ENCODE measurements at places on chromosomes 11 and 22.

GRCh38 chr22:50284479-50284878, 14.3 kb upstream of the MAPK11 start:
- no peak for DNase-seq

- DNase-seq: no peak
Measured at GRCh38 chr11:97909614-97910399, 1110.9 kb upstream of the CNTN5 start.

DNA sequence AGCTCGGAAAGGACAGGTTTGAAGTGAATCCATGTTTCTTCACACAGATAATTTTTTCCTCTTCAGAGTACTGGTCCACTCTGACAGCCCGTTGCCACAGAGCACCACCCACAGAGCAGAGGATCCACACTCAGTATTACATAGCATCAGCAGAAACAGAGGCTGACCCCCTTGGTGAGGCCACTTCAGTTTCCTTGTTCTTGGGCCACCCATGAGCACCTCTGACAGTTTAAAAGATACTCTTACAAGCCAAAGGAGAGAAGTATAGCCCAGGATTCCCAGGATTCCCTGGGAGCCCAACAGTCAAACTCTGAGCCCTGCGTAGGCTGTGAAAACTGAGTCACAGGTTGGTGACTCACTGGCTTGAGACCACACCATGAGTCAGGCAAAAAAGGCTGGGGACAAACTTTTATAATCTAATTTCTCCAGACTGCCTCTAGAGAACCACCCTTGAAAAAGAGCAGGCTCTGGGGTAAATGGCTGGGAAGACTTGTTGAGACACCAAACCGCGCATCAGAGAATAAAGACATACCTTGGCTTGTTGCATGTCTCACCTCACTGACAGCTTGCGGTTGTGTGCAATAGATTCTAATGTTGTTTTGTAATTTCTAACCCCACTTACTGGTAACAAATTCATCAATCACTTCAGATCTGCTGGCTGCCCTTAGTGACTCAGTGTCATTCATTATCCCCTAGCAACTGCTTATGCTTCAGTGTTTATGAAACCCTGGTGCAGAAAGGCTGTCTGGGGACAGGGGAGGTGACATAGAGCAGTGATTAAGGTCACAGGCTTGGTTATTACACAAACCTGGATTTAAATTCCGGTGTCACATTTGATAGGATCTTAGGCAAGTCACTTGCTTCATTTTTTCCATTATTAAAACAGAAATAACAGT, 56.9 kb upstream of the PRSS23 start:
- DNase-seq: no peak

- no peak for DNase-seq
Measured at GRCh38 chr11:107848345-107848744, 10.2 kb downstream of the SLC35F2 start.

DNA sequence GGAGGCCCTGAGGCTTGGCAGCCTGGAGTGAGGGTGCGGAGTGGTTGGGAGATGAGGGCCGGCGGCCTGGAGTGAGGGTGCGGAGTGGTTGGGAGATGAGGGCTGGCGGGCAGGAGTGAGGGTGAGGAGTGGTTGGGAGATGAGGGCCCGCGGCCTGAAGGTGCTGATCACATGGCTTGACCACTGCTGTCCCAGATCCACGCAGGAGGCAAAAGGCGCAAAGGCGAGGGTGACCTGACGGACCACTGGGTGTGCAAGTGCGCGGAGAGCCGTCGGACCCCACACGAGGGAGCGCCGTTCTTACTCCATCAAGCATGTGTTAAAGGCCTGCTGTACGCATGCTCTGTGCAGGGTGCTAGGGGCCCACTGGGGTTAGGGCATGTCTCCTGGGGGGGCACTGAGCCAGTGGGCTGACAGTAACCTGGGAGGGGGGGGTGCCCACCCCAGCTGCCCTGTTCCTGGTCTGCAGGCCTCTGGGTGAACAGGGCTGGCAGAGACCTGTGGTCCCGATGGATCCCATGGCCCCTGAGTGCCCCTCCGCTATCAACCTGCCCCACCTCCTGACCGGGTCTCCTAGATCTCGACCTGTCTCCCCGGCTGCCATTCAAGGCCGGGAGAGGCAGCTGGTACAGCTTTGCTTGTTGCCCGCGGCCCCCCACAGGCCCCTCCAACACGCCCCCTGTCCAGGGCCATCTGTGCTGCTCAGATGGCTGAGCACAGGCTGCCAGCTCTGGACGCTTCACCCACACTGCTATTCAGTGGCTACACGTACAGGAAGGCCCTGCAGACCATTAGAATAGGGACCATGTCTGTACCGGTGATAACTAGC, 21.1 kb downstream of the MRGPRD start:
- no peak for DNase-seq

- DNase-seq: no peak
Measured at GRCh38 chr11:78791254-78791653, 216.6 kb upstream of the NARS2 start.

- DNase-seq: no peak
Measured at GRCh38 chr22:35477911-35478582, 62.6 kb upstream of the RASD2 start.

DNA sequence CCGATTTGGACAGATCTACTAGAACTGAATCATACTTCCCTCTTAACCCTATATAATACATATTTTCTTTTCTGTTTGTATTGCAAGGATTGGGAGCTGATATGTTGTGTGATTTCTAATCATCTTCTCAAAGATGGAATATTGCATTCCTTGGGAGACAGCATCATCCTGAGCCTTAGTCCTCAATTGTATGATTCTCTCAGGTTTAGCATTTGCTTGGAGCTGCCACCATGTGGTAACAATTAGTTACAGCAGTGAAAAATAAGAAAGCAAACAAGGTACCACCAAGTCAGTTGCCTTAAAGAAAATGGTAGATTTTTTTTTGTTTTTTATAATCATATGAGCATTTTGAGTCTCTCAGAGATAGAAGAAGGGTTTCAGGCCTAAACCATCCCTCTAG, 11.9 kb downstream of the SNX19 start:
- DNase-seq: no peak

GRCh38 chr11:64339754-64340408, at the start of gene CCDC88B:
Gene CCDC88B (plus strand): TSS chr11:64340204. CDS start chr11:64340267, 63 bp downstream.
- DNase-seq: no peak

DNA sequence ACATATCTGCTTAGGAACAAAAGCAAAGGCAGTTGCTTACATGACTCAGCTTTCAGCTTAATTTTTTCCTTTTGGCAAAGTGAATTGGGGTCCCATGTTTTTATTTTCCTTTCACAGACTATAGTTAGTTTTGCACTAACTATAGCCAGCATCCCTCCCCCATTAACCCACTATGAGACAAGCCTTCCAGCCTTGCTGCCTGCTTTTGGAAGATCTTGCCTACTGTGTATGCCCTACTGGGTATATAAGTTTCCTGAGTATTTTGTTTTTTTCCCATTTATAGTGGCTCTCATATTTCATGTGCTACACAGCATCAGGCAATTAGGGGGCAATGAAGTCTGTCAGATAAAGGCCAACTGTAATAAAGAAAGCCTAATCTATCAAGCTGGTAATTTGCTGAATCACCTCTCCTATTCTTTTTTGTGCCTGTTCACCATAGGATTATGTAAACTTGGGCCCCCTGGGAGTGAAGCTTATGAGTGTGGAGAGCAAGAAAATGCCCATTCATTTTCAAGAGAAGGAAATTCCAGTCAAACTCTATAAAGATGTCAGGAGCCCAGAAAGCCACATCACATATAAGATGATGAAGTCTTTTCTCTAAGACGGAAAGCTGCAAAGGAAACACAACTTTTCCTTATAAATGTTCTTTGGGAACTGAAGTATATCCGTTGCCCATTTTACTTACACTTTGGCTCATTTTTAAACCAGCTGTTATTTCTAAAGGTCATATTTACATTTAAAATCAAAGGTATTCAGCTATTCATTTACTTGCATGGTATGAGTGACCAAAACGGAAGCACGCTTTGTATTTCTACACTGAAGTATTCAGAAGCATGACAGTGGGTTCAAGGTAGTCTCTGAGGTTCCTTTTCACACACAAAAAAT, 64.0 kb downstream of the CCDC83 start:
- no peak for DNase-seq

DNA sequence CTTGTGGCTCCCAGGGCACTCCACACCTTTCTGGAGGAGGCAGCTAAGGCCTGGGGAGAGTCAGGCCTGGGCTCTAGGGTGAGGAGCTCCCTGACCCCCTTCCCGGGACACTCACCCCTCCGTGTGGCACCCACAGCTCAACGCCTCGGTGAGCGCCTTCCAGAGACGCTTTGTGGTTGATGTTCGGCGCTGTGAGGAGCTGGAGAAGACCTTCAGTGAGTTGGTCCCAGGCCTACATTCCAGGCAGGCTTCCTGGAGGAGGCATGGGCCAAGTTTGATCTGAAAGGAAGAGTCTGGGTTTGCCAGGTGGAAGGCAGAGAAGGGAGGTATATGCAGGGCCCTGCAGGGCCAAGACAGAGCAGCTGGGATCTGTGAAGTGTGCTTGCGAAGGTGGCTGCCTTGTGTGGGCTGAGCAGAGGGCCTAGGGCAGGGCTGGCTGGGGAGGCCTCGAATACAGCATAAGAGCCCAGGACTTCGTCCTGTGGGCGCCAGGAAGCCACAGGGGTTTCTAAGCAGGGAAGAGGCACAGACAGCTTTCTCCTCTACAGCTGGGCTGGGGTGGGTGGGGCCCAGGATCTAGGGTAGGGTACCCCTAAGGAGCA, 2.9 kb downstream of the TCIRG1 start:
- no peak for DNase-seq

- peak; percentile 55 for DNase-seq
Measured at GRCh38 chr11:66388780-66389386, 17.3 kb upstream of the SLC29A2 start.

- DNase-seq: no peak
Measured at GRCh38 chr11:115349335-115350017, 154.7 kb downstream of the CADM1 start.

GRCh38 chr11:86103808-86104207, 34.9 kb upstream of the PICALM start:
- DNase-seq: peak; percentile 91

DNA sequence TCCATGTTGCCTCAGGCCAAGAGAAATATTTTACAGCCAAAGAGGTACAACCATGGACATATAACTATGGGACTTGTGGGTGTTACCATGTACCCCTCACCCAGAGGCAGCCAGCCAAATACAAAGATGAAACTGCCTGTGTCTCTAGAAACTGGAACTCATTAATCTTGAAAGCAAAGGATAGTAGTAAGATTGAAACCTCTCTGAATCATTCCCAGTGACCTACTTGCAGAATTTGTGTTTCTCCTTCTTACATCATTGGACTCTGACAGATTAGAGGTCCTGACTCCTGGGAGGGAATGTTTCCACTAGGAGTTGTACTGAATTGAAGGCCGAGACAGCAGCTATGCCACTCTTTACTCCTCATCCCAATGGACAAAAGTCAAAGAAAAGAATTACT, 257.4 kb upstream of the UBASH3B start:
- DNase-seq: no peak

DNA sequence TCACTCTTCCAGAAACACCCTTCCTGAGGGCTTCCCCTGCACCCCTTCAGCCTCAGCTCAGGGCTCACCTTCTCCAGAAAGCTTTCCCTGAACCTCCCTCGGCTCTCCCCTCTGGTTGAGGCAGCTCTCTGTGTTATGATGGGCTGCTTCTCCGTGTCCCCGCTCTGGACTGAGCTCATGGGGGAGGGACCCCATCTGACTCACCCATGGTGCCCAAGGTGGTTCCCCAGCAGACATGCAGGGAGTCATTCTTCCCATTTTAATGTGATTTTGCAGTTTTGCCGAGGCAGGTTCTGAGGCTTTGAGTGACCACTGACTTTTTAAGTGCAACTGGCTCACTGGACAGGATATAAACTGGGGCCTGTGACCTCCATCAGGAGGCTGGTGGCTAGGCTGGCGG, 495.1 kb downstream of the TBC1D22A start:
- DNase-seq: no peak

DNA sequence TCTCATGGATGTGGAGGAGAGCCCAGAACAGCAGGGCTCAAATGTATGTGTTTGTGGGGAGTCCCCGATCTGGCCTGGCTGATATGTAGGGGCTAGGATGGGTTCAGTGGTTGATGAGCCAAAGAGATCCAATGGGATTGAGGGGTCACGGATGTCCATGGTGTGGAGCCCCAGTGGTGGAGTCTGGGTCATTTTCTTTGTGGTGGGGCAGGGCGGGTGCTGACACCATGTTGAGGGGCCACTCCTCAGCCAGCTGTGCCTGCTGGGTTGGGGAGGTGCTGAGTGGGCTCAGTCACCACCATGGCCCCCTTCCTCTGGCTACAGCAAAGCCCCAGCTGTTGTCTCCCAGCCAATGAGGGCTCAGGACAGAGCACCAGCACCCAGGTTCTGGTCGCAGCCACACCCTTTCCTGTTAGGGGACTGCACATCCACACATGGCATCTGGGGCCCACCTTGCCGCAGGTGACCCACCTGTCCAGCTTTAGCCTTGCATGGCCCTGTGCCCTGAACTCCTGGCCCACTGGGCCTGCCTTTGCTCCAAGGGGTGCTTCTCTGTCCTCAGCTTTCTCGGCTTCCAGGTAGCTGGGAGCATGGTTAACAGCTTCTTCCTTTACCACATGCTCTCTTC, 3.2 kb upstream of the GNAZ start:
- DNase-seq: no peak

DNA sequence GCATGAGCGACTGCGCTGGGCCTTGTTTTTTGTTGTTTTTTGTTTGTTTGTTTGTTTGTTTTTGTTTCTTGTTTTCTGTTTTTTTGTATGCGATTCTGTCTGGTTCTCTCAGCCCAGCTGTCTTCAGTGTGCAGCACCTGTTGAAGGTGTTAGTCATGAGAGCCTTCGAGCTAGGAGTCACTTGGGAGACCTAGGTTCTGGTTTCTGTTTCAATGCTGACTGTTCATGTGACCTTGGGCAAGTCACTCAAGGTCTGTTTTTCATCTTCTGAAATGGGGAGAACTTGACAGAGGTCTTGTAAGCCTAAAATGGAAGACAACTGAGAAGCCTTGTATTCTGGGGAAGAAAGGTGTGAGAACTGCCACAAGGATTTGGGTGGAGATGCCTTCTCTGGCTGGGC, 1.8 kb downstream of the DCPS start:
- DNase-seq: no peak

DNA sequence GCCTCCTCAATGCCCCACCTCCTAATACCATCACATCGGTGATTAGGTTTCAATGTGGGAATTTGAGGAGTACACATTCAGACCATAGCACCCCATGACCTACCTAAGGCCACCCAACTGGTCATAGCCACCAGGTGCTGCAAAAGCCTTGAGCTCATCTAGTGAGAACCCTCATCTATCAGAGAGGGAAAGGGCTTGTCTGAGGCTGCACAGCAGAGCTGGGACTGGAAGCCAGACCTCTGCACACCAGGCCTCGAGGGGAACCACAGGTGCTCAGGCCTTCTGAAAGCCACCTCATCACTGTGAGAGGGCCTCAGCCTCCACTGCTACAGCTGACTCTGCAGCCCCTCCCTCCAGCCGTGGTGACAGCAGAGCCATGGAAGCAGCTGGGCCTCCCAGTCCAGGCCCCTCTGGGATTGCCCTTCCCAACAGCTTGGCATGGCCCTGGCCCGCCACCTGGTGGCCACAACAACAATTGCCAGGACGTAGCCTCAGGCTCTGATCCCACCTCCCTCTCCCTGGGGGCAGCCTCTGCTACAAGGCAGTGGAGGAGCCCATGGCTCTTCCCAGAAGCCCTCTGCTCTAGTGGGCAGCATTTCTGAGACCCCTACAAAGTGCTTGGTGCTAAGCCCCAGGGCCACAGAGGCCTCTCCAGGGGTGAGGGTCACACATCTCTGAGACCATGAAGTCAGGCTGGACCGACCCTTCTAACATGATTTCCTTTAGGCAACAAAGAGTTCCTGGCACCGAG, 41.0 kb upstream of the PRDM11 start:
- peak; percentile 68 for DNase-seq
